ENCODE measurements at places on chromosomes 4 and X. TPM values are rescaled to one million over a fixed set of nuclear protein-coding genes. Genes with fewer than 3 reads are reported as not detected.

DNA sequence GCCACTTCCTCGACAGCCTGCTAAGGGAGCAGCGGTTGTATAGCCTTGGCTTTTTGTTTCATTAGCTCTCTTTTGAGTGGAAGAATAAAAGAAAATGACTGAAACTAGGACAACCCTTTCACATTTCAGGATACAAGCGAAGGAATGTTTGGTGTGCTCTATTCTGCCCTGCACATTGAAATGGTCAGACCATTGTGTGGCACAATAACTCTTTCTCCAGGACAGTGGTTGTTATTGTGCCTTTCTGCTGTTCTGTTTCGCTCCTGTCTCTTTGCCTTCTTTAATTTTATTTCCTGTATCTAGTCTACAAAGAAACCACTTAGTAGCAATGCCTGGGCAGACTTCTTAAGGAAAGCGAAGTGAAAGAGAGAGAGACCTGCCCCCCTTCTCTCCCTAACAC is 473.7 kb downstream of the GBA3 start:
- DNase-seq = no peak

The PSAPL1 gene
- total RNA-seq = not detected

The WNK3 gene
- total RNA-seq = 10.5 TPM

The PRSS12 gene
- 27.1 TPM for total RNA-seq

The FHIP1A gene
- total RNA-seq = 0.99 TPM

All from fibroblast of the aortic adventitia (primary cell).